ENCODE measurements at places on chromosomes 1 and 21. TPM values are rescaled to one million over a fixed set of nuclear protein-coding genes. Genes with fewer than 3 reads are reported as not detected.

DNA sequence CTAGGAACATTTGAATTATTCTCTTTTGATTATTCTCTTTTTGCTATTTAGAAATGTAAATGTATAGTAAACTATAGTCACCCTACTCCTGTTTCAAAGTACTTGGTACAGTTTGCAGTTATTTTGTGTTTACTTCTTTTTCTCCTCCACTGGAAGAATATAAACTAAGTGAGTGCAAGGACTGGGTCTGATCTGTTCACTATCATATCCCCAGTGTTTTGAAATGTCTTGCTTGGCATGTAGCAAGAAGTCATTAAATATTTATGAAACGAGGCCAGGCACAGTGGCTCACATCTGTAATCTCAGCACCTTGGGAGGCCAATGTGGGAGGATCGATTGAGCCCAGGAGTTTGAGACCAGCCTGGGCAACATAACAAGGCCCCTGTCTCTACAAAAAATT lies 35.8 kb upstream of the PODN start:
- H3K27ac ChIP-seq, result no peak overlapping the region
- no peak overlapping the region for H3K4me3 ChIP-seq
- H3K4me1 ChIP-seq, result no peaks in the 10 kb centered on the region
- H3K36me3 ChIP-seq, result peaks cover 8% of the 10 kb centered on the region
- DNase-seq, result no peak
- no peaks in the 10 kb centered on the region for H3K27me3 ChIP-seq

- DNase-seq, result no peak
- H3K27ac ChIP-seq, result peak overlapping the region; percentile 85
- H3K27me3 ChIP-seq, result no peaks in the 10 kb centered on the region
- peak overlapping the region; percentile 56 for H3K4me3 ChIP-seq
- H3K4me1 ChIP-seq, result peaks cover 6% of the 10 kb centered on the region
Measured at GRCh38 chr21:28884481-28884880, 108.2 kb downstream of the LTN1 start.

The TNFAIP8L2 gene
- polyA plus RNA-seq, result 9.1 TPM

DNA sequence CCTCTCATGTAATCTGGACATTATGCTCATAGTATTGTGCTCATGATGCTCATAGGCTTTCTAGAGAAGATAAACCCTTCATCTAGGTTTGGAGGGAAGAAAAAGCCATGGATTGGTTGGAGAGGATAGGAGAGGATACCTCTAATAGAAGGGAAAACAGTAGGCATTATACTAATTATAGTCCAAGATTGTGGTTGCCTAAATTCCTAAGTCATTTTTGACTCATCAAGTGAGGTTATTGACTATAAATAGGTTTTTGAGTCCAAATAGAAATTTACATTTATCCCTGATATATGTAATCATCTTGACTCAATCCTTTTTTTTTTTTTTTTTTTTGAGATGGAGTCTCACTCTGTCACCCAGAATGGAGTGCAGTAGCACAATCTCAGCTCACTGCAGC lies 5.0 kb downstream of the SYT11 start:
- H3K27me3 ChIP-seq, result no peaks in the 10 kb centered on the region
- no peaks in the 10 kb centered on the region for H3K36me3 ChIP-seq
- no peak overlapping the region for H3K4me3 ChIP-seq
- DNase-seq, result no peak
- no peak overlapping the region for H3K27ac ChIP-seq
- H3K4me1 ChIP-seq, result peaks cover 15% of the 10 kb centered on the region

GRCh38 chr1:152960452-152961044 lies 9.9 kb upstream of the SPRR4 start:
- H3K27ac ChIP-seq, result no peak overlapping the region
- H3K36me3 ChIP-seq, result no peaks in the 10 kb centered on the region
- no peak overlapping the region for H3K4me3 ChIP-seq
- no peaks in the 10 kb centered on the region for H3K27me3 ChIP-seq
- H3K4me1 ChIP-seq, result peaks cover 10% of the 10 kb centered on the region
- no peak for DNase-seq

GRCh38 chr1:54978528-54979326 lies 1.7 kb upstream of the TMEM61 start:
- no peak overlapping the region for H3K4me3 ChIP-seq
- no peaks in the 10 kb centered on the region for H3K4me1 ChIP-seq
- no peaks in the 10 kb centered on the region for H3K27me3 ChIP-seq
- no peaks in the 10 kb centered on the region for H3K36me3 ChIP-seq
- H3K27ac ChIP-seq, result no peak overlapping the region

DNA sequence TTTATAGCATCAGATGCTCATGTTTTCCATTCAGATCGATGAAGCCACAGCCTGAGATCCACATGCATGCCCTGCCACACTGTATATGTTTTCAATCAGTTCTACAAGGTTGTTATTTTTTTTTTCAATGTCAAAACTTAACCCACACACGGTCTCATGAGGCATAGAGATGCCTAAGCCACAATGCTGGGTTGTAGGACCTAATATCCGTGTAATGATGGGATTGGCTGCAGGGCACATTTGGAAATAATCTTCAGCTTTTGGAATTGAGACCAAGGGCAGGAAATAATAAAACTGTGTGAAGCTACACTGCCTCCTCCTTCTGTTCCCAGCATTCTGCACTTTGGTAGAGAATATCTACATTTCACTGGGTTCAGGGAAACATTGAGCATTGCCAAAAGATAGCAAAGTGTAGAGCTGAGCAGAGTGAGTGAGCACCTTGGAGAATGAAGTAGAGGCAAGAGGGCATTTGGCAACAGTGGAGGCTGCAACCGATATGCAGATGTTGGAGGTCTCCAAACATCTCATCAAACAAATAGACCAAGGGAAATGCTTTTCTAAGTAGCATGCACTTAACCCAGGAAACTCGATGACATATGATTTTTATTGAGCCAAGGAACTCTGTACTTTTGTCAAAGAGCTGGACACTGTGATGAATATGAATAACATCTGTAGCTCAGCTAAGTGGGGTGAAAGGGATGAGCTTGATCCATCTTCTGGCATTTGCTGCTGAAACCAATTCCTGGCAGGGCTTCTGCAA lies 176.7 kb downstream of the LYPLAL1 start:
- no peak overlapping the region for H3K27ac ChIP-seq
- no peaks in the 10 kb centered on the region for H3K4me1 ChIP-seq
- no peaks in the 10 kb centered on the region for H3K36me3 ChIP-seq
- H3K27me3 ChIP-seq, result no peaks in the 10 kb centered on the region
- no peak for DNase-seq

The PDZK1 gene
- polyA plus RNA-seq, result not detected

- H3K27me3 ChIP-seq, result no peaks in the 10 kb centered on the region
- H3K4me1 ChIP-seq, result no peaks in the 10 kb centered on the region
- H3K4me3 ChIP-seq, result no peak overlapping the region
- no peak for DNase-seq
Measured at GRCh38 chr1:234707641-234708040, 97.7 kb upstream of the IRF2BP2 start.

GRCh38 chr1:88061492-88062177 lies 622.4 kb upstream of the PKN2 start:
- H3K4me1 ChIP-seq, result no peaks in the 10 kb centered on the region
- no peaks in the 10 kb centered on the region for H3K27me3 ChIP-seq
- peak; percentile 47 for DNase-seq
- H3K27ac ChIP-seq, result no peak overlapping the region
- no peaks in the 10 kb centered on the region for H3K36me3 ChIP-seq
- no peak overlapping the region for H3K4me3 ChIP-seq

The UBL4B gene
- not detected for polyA plus RNA-seq

GRCh38 chr1:183597656-183598347 lies 7.5 kb upstream of the NCF2 start:
- H3K27ac ChIP-seq, result no peak overlapping the region
- no peak overlapping the region for H3K4me3 ChIP-seq
- no peaks in the 10 kb centered on the region for H3K36me3 ChIP-seq
- H3K27me3 ChIP-seq, result no peaks in the 10 kb centered on the region

The CFAP126 gene
- not detected for polyA plus RNA-seq

Data from B cell (primary cell).